Erythroblast (primary cell): ENCODE measurements at places on chromosomes 1 and 21.
A peak's percentile ranks its signal among the peaks of the same experiment; 100 is the strongest.

DNA sequence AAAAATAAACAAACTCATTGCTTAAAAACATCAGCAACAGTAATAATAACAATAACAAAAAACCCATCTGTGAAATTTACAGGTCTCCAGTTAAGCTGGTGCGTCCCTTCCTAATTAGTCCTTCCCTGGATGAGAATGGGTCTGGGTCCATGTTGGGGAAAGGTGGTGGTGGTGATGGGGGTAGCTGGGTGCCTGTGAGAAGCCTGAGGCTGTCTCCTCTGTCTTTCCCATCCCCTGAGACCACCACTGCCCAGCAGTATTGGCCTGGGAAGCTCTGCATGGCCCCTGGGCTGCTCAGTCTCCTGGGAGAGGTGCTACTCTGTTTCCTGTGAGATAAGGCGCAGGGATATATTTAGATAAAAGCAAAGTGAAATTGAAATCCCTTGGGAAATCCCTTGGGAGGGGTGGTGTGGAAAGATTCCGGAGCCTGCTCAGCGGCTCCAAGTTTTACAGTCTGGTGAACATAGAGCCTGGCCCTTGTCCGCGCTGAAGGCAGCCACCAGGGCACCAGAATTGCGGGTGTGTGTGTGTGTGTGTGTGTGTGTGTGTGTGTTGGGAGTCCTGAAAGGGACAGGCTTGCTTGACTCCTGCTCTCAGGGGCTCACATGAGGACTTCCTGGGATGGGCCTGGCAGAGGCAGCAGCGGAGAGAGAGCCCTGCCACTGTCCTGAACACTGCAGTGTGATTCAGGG is 150.2 kb downstream of the FOXD2 start:
- DNase-seq: no peak

DNA sequence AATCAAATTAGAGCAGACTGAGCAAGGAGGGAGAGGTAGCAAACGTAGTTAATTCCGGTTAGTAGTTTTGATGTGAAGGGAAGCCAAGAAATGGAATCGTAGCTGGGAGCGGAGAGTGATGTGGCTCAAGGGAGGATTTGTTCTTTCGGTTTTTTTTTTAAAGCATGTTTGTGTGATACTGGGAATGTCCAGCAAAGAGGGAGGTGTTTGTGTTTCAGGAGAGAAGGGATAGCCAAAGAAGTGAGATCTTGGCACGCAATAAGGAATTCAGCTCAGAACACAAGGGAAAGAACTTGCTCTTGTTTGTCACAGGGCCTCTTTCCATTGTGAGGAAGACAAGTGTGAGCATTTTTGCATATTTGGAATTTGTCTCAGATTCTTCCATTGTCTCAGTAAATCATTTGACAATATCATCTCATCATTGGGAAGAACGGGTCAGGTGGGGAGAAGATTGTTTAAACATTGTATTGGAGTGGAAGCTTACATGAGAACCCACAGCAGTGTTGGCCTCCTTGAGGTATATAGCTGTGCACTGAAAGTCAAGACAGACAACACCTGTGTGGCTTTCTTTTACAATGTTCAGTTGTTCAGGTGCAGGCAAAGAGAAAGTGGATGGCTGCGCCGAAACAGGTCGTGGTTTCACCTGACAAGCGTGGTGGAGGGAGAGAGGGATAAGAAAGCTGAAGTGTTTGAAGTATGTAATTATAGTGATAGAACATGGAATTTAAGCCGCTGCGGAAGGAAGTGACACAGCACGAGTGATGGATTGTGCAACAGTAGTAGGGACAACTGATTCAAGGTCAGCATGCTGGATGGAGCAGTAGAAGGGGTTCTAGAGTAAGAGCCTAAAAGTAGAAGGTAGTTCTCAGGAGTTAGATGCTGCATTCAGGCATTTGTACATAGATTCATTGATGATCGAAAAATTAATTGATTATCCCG is 25.4 kb downstream of the FMN2 start:
- DNase-seq: no peak

DNA sequence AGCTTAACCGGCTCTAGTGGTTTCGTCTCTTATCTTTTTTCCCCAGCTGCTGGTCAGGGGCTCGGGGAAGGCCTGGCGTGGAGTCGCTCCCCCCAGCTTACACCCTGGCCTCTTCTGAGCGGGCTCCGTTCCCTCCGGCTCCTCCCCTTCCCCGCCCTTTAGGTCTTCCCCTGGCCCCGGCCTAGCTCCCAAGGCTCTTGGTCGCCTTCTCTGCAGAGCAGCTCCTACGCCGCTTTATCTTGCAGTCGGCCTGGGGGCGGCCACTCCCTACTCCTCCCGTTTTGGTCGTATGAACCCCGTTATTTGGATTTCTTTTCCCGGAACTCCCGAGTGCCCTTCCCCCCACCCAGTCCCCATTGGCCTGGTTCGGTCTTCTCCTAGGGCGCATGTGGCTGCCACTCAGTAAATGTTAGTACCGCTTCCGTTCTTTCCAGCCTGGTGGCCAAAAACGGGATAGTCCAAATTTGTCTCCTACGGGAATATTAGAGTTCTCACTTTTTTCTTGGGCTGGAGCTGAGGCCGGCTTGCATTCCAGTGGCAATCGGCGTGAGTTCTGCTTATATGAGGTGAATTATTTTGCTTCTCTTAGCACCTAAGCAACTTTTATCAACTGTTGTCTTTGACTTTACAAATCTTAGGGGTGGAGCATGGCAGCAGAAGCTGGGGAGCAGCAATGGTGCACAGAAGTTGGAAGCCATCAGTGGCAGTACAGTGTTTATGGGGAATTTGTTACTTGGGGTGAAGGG is 467 bp downstream of the THRAP3 start:
- DNase-seq: peak; percentile 97

DNA sequence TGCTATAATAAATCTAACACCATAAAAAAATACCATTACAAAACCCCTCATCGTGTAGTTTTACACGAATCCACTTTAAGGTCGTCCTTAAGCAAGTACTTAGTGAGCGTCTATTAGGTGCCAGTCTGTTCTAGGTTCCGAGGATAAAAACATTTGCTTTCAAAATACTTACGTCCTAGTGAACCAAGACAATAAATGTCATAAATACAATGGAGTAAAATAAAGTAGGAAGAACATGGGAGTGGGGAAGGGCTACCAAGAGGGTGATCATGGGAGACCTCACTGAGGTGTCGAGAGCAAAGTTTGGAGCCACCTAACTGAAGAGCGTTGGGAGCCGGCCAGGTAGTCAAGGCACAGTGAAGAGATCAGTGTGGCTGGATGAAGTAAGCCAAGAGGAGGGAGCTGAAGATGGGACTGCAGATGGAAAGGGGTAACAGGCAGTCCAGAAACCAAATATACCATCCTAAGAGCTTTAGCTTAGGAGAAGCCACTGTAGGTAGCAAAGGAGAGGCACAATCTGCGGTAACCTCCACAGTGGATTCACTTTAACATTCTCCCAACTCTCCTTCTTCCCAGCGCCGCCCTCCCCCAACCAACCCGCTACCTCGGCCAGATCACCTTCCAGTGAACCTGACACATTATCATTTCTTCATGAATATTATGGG is 684 bp downstream of the LTN1 start:
- peak; percentile 67 for DNase-seq

DNA sequence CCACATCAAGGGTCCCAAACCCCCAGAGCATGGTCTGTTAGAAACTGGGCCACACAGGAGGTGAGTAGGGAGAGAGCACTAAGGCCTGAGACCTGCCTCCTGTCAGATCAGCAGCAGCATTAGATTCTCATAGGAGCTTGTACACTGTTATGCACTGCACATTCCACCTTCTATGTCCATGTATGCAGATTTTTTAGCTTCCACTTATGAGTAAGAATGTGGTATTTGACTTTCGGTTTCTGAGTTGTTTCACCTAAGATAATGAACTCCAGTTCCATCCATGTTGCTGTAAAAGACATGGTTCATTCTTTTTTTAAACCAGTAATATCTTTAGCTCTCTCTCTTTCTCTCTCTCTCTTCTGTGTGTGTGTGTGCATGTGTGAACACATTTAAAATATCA is 663 bp upstream of the GBP6 start:
- DNase-seq: no peak

DNA sequence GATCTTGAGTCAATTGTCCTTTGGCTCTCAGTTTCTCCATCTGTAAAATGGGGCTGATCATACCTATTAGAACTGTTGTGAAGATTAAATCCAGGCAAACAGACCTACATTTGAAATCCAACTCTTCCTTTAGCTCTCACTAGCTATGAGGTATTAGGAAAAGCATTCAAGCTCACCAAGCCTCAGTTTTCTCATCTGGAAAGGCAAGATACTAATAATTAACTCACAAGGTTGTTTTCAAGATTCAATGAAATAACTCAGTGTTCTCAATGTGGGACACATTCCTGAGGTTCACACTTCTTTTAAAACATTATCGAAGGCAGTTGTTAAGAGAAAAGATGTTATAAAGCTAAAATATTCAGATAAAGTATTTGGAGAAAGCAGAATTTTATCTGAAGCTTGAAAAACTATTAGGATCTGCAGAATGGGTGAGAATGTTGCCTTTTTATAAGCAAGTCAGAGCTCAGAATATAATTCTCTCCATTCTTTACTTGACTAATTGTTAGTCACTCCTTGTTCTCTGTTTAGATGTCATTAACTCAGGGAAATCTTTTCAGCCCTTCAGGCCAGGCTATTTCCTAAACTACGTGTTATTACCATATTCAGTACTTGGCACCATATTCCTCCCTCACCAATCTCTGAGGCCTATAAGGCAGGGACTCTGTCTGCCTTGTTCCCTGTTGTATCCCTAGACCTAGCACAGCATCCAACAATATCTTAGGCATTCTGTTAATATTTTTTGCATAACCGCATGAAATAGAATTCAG is 72.0 kb upstream of the VAV3 start:
- no peak for DNase-seq

- no peak for DNase-seq
Measured at GRCh38 chr1:8947127-8947691, 1.5 kb downstream of the CA6 start.

GRCh38 chr1:238621405-238621804 is 730.7 kb upstream of the ZP4 start:
- no peak for DNase-seq

DNA sequence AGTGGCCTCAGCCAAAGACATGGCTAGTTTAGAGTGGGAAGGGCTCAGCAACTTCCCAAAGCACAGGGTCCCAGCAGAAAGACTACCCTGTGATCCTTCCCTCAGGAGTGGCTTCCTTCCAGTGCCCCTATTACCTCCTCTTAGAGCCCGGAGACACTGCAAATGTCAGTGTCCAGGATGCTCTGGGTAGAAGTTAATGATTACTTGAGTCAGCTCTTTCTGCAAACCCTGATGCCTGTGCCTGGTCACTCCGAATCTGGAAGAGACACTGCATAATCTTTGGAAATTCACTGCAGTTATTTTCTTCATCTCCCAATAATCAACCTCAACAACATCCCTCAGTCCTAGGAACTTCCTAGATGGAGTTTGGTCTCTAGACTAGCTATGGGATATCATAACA is 27.2 kb upstream of the MGST3 start:
- no peak for DNase-seq

DNA sequence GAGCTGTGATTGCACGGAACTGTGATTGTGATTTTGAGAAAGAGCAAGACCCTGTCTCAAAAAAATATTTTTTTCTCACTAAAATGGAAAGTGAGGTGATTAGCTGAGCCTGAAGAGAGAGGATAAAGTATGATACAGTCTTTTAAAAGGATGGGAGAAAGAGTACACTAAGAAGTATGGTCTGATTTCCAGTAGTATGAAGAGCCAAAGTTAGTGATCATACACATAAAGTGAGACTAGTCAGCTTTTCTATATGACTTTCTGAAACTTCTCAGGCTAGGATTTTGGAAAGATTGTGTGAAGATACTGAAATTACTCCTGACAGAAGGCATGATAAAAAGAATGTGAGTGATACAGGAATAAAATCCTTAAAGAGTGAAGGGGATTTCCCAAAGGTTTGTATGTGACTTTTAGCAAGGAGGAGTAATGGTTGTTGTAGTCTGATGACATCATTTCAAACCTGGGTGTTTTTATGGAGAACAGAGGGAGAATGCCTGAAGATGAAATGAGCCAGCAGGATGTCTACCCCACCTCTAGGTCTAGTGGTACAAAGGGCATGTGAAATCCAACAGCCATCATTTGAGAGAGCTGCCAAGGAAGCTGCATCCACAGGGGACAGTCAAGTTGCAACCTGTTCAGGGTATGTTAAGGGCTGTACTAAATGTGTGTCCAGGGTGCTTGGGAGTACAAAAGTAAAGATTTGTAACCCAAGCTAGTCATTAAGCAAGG is 157.7 kb downstream of the PIK3R3 start:
- DNase-seq: no peak

GRCh38 chr21:39321424-39321823 is 8.0 kb upstream of the BRWD1 start:
- DNase-seq: no peak

DNA sequence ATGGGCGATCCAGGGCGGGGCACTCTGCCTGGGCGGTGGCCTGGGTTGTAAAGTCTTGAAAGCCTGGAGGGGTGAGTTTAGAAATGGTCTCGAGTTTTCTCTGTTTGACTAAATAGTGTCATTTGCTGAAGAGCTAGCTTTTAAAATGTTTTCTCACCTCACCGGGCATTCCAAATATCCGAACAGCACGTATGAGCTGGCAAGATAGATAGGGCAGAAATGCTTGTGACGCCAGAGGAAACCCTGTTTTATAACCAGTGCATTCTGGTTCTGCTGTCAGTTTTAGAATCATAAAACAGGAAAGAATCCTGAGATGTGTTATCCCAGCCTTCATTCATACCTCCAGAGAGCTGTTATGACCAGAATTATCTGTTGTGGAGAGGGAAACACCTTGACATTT is 725 bp downstream of the RTCA start:
- no peak for DNase-seq

DNA sequence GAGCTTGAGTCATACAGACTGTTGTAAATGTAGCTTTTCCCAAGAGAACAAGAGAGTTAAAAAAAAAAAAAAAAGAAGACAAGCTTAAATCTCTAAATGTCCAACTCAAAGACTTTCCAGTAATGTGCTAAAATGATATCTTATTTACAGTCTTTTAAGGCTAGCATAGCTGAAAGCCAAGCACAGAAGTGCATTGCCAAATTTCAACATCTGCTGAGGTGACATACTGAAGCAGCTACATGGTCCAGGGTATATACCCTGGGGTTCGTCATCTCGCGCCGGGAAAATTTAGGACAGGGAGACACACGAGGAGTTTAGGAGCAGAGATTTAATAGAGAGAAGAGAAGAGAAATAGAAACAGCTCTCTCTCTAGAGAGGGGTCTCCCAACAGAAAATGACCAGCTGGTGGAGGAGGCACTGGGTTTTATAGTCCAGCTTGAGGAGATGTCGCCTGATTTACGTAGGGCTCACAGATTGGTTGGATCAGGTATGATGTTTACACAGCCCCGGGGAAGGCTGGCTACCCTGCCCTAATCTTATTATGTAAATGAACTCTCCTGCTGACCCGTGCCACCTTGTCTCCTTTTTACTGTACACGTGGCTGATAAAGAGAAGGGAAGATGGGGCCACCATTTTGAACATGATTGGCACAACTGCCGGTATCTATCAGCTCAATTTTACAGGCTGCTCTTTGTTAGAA is 172.7 kb downstream of the TRIM33 start:
- no peak for DNase-seq

DNA sequence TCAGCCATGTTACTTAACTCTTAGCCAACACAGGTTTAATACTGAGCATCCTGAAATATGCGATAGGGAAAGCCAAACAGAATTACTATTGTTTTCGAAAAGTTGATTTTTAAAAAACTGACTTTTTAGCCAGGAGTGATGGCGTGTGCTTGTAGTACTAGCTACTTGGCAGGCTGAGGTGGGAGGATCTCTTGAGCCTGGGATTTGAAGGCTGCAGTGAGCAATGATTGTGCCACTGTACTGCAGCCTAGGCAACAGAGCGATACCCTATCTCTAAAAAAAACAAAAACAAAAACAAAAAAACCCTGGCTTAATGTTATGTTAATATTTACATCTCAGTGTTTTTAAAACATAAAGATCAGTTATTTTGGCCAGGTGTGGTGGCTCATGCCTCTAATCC is 16.7 kb downstream of the NMNAT1 start:
- no peak for DNase-seq

GRCh38 chr1:201471772-201472171 is 2.8 kb upstream of the PHLDA3 start:
- no peak for DNase-seq
